ENCODE measurements at places on chromosomes 16 and 17. TPM values are rescaled to one million over a fixed set of nuclear protein-coding genes. Genes with fewer than 3 reads are reported as not detected.

Gene FBXL20
- total RNA-seq: 14.1 TPM

Gene DNAH9
- total RNA-seq: not detected

Gene HOXB4
- 7.8 TPM for total RNA-seq

Gene KRT33B
- total RNA-seq: not detected

Gene DERL2
- total RNA-seq: 52.5 TPM

Gene TBC1D28
- total RNA-seq: not detected

Gene GNG13
- total RNA-seq: not detected

Gene IL17C
- total RNA-seq: 0.29 TPM

Gene CCDC92B
- total RNA-seq: 0.12 TPM

Gene GAS7
- 0.53 TPM for total RNA-seq

Gene ZNF821
- 10.7 TPM for total RNA-seq

Gene PPY
- not detected for total RNA-seq

Gene ABCC3
- total RNA-seq: not detected

Gene WFDC1
- not detected for total RNA-seq

Gene KRTAP1-1
- total RNA-seq: not detected

Gene C16orf96
- total RNA-seq: not detected

Gene KCNJ18
- total RNA-seq: not detected

Gene VPS25
- 77.8 TPM for total RNA-seq

Gene KRT28
- total RNA-seq: not detected

Gene SEPHS2
- 92.9 TPM for total RNA-seq

Gene CPHXL2
- not detected for total RNA-seq

Gene LHX1
- total RNA-seq: 0.66 TPM

Gene VWA3A
- 0.29 TPM for total RNA-seq

Gene GPRC5C
- total RNA-seq: not detected

Gene ARHGDIG
- total RNA-seq: not detected

Gene FAM171A2
- total RNA-seq: not detected

Gene ZNF768
- 6.2 TPM for total RNA-seq

Gene C16orf86
- total RNA-seq: 4.1 TPM

Gene ALOX12
- not detected for total RNA-seq

Gene MT1G
- total RNA-seq: 2.8 TPM

Gene LDHD
- not detected for total RNA-seq

Gene ST6GALNAC2
- not detected for total RNA-seq

Gene SHBG
- not detected for total RNA-seq

Gene CDH5
- not detected for total RNA-seq

Gene PSMB3
- 303 TPM for total RNA-seq

Gene CRYM
- total RNA-seq: not detected

All from activated CD8-positive, alpha-beta memory T cell treated with anti-CD3 and anti-CD28 coated beads, Interleukin-2, amount 10 ng/mL, durations not matched to agents 7 days and 5 days (primary cell).